ENCODE measurements at places on chromosomes 3 and 15.

DNA sequence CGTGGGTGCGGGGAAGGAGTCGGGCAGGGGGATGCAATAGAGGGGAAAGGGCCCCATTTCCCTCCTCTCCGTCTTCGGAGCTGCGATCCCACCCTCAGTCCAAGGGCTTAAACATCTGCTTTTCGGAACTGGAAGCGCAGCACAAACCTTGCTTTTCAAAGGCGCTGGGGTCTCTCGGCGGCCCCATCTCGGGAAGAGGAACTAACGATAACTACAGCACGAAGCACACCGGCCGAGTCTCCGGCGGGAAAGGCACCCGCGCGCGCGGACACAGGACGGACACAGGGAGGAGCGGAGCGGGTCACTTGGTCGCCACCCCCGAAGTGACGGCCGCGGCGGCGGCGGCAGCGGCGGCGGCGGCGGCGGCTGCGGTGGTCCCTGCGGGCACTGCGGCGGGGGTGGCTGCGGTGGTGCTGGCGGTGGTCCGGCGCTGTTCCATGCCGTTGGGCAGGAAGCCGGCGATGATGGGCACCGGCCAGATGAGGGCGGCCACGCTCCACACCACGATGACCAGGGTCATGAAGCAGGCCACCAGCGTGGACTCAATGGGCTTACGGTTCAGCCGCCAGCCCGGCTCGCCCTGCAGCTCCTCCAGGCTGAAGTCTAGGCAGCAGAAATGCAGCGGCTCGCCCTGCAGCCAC, 1.1 kb downstream of the TMEM158 start:
- DNase-seq, result peak; percentile 79

DNA sequence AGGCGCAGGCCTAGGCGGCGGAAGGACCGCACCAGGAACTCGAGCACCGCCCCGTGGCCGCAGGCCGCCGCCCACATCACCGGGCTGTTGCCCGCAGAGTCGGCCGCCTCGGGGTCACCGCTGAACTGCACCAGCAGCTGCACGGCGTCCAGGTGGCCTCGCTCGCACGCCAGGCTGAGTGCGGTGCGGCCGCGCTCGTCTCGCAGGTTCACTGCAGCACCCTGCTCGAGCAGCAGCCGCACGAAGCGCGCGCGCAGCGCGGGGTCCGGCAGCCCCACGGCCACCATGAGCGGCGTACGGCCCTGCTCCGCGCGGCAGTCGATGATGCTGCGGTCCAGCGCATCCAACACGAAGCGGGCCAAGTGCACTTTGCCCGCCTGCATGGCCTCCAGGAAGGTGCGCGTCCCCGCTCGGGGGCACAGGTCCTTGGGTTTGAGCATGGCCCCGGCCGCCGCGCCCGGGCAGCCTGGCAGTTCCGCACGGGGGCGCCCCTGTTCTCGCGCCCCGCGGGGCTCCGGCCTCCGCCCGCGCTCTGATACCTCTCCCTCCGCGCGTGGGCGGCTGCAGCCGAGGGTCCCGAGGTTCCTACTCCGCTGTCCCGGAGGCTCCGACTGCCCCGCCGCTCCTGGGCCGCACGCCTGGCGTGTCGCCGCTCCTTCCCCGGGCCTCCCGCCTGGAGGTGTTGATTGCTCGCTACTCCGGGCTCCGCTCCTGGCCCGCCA, 556 bp downstream of the ANKRD63 start:
- DNase-seq, result no peak

GRCh38 chr3:21901484-21901883, 150.5 kb upstream of the ZNF385D start:
- no peak for DNase-seq

DNA sequence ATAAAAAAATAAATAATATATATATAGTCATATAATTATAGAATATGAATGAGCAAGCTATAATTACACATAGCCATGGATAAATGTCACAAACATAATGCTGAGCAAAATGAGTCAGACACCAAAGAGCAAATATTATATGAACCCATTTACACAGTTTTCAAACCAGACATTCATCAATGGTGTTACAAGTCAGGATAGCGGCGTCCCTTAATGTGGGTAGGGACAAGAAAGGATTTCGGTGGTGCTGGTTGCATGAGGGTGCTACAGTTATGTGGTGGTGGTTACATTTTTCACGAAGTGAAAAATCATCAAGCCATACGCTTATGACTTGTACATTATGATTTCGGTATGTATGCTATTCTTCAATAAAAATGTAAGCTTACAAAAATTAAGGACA, 100.5 kb downstream of the HMG20A start:
- no peak for DNase-seq

DNA sequence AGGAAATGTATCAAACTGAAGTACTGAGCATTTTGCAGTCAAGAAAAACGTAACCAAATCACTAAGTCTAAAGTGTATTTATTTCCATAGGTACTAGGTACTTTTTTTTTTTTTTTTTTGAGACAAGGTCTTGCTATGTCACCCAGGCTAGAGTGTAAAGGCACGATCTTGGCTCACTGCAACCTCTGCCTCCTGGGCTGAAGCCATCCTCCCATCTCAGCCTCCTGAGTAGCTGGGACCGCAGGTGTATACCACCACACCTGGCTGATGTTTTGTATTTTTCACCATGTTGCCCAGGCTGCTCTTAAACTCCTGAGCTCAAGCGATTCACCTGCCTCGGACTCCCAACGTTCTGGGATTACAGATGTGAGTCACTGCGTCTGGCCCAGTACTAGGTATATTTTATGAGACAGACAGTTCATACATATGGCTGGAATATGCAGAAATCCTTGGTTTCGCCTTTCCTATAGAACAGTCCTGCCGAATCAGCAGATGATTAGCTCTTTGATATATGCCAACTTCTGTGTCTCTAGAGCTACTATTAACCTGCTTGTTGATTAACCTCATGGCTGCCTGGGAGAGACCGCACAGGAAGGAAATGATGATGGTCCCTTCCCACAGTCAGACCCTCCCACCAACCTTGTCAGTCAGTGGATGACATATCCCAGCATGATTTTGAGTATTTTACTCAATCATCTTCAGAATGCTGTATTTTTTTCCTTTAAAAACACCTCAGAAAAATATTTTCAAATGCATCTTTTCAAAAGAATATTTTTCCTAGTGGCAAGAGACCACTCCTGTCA, 32.3 kb downstream of the TMOD3 start:
- no peak for DNase-seq

DNA sequence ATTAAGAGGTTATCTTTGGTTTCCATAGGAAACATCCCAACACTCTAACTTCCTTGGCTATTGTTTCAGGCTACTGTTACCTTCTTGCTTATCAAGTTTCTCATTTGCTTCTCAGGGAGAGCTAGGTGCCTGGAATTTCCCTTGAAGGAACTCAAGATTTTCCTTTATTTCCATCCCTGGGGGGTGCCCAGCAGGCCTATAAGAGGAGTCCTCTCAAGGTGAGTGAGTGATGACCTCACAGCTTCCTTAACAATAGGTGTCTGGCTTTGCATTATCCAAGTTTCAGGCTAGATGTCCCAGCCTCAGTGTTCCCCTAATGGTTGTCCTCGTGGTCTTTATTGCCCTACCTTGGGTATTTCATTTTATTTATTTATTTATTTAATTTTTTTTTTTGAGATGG, 12.1 kb upstream of the CTSH start:
- no peak for DNase-seq

GRCh38 chr15:59923508-59923907, 80.6 kb upstream of the FOXB1 start:
- no peak for DNase-seq

GRCh38 chr3:136070953-136071949, 105.7 kb downstream of the PPP2R3A start:
- DNase-seq, result no peak

GRCh38 chr15:81828135-81828534, 217.7 kb downstream of the MEX3B start:
- no peak for DNase-seq

DNA sequence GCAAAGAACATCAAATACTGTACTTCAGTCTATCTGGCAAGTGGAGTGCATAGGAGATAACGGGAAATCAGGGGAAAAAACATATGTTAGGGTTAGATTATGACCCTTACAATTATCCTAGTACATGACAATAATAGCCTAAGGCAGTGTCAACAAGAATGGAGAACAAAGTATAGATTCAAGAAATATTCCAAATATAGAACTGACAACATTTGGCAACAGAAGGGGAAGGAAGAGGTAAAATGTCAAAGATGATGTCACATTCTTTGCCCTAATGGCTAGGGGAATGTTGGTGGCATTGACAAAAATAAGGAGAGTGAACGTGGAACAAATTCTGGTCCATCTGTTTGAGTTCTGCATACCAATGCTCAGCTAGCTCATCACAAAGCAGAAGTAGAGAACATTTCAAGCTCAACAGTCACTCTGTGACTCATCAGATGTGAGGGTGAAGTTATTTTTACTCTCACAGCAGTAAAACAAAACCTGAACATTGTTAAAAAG, 15.5 kb upstream of the ATP8B4 start:
- DNase-seq, result no peak

DNA sequence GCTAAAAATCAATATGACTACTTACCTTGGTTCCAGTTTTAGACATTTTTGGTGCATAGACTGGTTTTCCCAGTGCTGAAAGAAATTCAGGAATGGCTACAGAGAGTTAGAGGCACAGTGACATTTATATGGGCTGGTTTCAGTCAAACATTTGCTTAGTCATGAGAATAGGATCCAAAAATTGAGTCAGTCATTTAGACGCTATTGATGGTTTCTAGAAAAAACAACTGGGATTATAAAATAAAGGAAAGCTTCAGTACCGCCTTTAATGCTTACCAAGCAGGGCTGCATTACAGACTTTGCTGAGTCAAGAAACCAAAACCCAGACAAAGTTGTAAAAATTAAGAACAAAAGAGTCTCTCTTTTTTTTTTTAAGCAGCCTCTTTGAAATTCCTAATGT, at the start of gene CRYGS:
TSS of gene CRYGS (minus strand) at position 100 of the 400 bp plus-strand sequence. CDS start at position 46, 54 bp downstream.
- no peak for DNase-seq

- DNase-seq, result no peak
Observed at GRCh38 chr3:141087076-141087777, 36.1 kb downstream of the SPSB4 start.

DNA sequence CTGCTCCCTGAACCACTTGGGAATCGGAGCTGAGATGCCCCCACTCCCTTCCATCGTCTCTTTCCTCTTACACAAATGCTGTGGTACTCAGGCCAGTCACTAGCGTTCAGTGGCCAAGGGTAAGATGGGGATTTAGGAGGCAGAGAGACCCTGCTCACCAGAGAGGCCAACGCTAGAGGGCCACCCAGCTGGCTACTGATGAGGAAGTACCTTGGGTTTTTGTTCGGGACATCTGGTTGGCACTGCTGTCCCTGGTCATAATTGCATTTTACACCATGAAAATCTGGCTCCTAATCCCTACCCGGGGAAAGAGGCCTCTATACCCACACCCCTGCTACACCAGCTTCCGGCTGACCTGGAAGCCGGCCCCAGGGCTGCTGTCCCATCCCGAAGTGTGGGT, 7.7 kb downstream of the MAP6D1 start:
- no peak for DNase-seq

DNA sequence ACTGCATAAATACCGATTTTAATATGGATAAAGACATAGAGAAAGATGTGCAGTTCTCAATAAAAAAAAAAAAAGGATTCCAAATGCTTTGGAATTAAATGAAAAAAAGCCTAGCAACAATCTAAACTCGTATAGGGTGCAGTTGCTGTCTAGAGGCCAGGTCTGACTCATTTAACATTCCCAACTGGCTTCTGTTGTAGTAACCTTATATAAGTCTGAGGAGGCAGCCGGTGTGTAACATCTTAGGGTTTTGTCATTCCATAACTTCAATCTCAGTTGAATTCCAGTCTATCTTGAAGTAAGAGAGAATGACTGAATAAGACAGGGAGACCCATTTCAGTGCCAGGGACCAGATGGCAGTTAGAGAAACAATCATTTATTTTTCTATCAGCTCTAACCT, 6.5 kb downstream of the PDCD10 start:
- DNase-seq, result no peak

DNA sequence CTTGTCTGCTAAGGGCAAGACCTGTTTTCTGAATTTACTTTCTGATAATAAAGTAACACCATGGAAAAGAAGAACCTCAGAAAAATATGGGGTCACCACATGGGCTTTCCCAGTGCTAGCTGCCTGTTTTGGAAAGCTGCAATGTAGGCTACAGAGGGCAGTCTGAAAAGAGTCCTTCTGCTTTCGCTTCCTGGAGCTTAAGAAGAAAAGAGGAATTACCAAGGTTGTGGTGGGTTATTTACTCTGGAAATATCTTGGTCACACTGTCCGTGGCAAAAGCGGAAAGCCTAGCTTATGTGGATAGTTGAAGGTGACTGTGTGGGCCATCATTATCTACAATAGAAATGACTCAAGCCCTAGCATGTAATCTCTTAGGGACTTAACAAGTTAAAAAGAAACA, 31.7 kb upstream of the IP6K2 start:
- DNase-seq, result no peak

GRCh38 chr15:75647370-75648155, at the start of gene SNX33:
Gene SNX33, plus strand, starts transcription at chr15:75647912. Its CDS starts 1,191 bp downstream, at chr15:75649103.
- DNase-seq, result peak; percentile 94

DNA sequence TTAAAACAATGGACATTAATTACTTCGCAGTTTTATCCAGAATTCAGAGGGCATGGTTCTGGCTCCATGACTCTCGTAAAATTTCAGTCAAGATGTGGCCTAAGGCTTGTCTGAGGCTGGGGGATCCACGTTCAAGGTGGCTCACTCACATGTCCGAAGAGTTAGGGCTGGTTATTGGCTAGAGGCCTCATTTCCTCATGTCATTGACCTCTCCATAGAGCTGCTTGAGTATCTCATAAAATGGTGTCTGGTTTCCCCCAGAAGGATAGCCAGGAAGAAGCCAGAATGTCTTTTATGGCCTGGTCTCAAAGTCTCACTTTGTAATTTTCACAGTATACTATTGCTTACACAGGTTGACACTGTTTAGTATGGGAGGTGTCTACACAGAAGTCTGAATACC, 67.3 kb upstream of the DCBLD2 start:
- no peak for DNase-seq

DNA sequence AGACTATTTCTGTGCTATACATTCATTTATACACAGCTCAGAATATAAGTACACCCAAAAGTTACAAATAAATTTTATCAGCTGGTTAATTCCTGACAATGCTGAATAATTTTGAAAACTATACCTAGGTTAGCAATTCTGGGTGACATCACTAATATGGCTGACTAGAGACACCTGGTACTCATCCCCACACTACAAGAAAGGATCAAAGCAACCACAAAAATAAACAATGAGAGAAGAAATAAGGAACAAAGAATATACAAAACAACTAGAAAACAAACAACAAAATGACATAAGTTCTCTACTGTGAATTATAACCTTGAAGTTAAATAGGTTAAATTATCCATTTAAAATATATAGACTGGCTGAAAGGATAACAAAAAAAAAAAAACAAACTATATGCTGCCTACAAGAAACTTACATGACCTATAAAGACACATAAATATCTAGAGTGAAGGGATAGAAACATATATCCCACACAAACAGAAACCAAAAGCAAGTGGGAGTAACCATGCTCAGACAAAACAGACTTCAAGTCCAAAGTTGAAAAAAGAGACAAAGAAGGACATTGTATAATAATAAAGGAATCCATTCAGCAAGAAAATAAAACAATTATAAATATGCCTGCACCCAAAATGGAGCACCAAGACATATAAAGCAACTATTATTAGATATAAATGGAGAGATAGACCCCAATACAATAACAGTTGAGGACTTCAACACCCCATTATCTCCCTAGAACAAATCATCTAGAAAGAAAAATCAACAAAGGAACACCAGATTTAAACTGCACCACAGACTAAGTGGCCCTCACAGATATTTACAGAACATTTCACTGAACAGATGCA, 57.8 kb downstream of the IMPG2 start:
- DNase-seq, result no peak

All from right hindlimb (tissue), 1 donor.